ENCODE measurements at places on chromosomes 6 and 20.

DNA sequence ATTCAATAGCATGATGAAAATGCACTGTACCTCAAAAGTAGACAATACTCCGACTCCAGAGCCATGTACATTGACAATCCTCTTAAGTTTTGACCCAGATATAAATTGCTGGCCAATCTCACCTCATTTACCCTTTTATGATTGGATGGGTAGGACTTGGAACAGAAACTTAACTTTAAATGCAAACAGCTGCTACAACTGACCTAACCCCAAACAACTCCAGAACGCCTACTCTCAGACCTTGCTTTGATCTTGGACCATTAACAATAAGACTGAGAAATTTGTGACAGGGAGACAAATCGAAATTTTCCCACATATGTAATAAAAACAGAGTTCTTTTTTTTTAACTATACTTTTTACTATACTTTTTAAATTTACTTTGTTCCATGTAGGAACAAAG, 200.5 kb upstream of the MCHR2 start:
- no peak for DNase-seq

GRCh38 chr6:149060985-149061760, 256.3 kb upstream of the TAB2 start:
- no peak for DNase-seq

GRCh38 chr6:154218301-154218700, 138.3 kb downstream of the IPCEF1 start:
- peak; percentile 87 for DNase-seq

- peak; percentile 61 for DNase-seq
Observed at GRCh38 chr6:142960098-142960497, 15.1 kb upstream of the HIVEP2 start.

DNA sequence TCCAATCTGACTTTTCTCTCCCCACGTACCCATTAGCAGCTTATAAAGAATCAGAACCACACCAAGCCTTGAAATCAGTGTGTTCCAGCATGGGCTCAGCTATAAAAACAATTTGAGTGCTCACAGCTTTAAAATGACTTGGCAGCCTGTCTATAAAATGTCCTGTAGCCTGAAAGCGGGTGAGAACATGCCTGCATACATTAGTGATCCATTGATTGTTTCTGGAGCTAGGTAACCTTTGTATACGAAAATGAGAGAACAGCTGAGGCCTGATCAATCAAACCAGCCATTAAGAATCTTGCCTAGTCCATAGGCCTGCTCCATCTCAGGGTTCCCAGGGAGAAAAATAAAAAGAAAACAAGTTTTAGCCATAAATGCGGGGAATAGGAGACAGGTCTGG, 245.8 kb upstream of the SULF2 start:
- DNase-seq: no peak

DNA sequence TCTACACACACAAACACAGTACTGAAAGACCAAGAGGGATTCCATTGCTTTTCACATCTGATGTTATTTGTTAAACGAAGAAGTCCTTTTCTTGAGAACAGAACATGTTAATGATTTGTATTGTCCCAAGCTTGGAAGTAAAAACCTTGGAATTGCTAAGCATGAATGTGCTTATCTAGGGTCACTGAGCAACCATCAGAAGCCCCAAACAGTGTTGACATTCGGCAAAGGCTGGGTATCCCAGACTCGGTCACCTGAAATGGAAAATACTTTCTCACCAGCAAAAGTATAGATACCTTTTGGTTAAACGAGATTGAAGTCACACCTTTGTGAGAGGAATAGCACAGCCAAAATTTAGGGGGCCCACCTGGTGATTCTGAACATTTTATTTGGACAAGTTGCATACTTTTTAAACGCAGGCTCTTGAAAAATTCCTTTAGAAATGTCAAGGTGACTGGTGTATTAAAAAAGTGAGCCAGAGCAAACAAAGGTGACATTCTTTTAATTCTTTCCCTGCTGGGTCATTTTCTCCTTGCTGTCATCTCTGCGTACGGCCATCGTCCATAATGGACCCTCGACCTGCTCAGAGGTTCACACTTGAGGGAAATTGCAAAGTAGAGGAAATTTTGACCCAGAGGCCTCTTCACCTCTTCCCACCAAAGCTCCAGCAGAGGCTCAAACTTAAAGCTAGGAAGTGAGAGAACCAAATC, 95.8 kb upstream of the FOXA2 start:
- DNase-seq: no peak
